ENCODE measurements at places on chromosomes 7 and 10.

GRCh38 chr7:26100406-26101339 is 51.3 kb upstream of the NFE2L3 start:
- DNase-seq, result no peak

DNA sequence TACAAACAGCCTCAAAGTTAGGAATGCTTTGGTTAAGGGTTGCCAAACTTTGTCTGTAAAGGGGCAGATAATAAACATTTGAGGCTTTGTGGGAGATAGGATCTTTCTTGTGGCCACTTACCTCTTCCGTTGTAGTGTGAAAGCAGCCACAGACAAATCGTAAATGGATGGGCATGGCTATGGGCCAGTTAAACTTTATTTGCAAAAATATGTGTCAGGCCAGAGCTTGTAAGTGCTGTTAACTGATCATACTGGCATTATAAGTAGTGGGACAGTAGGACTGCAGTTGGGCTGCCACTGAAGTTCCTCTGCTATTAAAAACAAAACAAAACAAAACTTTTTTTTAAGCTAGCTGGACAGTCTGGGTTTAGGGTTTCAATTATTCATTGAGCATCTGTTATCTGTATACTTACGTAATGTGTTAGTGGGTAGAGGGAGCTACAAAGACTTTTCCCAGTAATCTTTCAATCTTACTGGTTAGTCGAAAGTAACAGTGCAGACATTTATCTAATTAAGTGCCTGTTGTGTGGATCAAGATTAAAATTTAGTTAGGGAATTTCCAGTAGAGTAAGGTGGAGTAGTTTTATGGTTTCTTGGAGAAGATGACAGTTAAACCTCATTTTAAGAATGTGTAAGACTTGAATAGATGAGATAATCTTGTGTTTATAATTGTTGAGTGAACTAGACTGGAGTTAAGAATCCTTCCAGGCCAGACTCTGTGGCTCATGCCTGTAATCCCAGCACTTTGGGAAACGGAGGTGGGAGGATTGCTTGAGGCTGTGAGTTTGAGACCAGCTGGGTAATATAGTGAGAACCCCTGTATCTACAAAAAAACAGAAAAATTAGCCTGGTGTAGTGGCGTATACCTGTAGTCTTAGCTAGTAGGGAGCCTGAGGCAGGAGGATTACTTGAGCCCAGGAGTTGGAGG is 100.1 kb downstream of the BTRC start:
- no peak for DNase-seq

DNA sequence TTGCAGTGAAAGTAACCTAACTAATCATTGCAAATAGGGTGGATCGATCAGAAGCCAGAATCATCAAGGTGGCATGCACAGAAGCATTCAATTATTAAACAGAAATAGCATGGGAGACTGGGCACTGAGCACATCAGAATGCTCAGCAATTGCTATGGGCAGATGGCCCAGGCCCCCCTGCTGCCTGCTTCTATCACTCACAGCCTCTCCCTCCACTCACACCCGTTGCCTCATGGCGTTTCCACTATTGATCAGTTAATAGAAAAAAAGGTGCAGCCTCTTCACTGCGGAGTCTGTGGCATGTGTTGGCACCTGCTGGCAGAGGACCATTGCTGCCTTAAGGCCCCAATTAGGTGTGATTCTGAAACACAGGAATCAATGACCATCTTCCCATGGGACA is 11.2 kb upstream of the HTR5A start:
- DNase-seq, result peak; percentile 54

DNA sequence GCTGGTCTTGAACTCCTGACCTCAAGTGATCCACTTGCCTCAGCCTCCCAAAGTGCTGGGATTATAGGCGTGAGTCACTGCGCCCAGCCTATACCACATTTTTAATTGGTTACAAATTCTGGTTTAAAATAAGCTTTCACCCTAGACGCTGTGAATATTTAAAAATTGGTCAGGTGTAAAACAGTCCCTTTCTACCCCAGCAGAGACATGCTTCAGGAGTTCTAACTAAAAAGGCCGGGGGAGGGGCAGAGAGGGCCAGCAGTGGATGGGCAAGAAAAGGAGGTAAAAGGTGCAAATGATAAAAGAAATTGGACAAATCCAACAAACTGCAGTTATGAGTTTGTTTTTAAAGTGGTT is 70.0 kb downstream of the WAPL start:
- DNase-seq, result no peak

DNA sequence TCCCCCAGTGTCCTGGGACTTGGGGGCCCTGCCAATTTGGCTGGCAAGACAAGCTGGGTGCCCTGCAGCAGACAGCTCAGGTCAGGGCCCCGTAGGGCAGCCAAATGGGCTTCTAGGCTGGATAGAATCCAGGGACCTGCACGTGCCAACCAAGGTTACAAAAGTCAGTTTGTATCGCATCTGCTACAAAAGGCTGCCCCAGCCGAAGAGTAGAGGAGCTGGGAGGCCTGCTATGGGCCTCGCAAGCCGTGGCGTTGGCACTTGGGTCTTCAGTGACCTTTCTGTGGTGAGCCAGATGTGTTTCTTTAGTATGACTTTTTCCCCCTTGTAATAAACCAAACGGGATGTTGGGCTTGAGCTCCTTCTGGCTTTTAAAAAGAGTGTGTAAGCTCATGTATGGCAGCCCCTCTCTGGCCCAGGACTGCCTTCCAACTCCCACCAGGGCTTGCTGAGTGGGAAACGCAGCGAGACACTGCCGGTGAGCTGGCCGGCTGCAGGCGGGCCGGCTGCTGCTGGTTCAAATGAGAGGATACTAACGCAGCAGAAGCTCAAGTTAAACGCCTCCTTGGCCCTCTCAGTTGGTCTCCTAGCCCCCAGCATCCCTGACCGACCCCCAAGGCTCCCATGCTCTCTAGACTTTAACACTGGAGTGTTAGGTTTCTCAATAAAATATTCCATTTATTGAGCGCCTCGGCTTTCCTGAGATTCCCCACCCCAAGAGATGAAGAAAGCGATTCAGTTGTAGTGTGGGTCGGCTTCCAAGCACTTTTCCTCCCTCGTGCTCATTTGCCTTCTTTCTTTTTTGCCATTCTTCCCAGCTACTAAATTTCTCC is 3.1 kb upstream of the HOXA10 start:
- DNase-seq, result peak; percentile 8

DNA sequence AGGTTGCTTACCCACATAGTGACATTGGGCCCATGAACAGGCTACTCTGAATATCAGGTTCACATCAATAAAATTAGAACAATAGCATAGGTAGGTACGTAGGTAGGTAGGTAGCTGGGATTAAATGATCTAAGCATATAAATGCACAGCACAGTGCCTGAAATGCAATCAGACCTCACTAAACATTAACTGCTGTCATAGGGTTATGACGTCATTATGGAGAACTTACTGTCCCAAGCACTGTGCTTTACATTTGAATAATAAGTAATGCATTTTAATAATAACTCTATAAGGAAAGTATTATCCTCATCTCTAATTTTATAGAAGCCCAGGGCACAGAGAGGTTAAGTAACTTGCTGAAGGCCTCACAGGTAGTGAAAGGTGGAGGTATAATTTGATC is 112.5 kb downstream of the RPS24 start:
- DNase-seq, result no peak

- DNase-seq, result no peak
These were observed 1.1 kb downstream of the UFSP1 start for GRCh38 chr7:100888291-100888987.

- DNase-seq, result no peak
These were observed 133.6 kb downstream of the ATXN7L1 start for GRCh38 chr7:105742787-105743186.

DNA sequence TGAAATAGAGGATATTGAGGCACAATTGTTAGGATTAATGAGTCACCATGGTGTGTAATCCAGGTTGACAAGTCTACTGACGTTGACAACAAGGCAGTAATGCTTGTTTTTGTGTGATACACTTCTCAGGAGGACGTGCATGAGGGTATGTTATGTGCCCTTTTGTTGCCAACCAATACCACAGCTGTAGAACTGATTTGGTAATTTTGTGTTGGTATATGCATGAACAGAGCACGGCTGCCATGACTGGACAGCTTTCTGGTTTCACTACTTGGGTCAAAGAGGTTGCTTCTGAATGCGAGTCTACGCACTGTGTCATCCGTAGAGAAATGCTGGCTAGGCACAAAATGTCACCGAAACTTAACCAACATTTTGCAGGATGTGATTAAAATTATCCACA is 32.9 kb downstream of the PHTF2 start:
- no peak for DNase-seq

Measured in glutamatergic neuron (in vitro differentiated cells).